NCI-H1930 (cell line): ENCODE measurements at places on chromosomes 7 and 10.

GRCh38 chr10:104299031-104299904, 30.3 kb downstream of the GSTO2 start:
- no peak for DNase-seq

DNA sequence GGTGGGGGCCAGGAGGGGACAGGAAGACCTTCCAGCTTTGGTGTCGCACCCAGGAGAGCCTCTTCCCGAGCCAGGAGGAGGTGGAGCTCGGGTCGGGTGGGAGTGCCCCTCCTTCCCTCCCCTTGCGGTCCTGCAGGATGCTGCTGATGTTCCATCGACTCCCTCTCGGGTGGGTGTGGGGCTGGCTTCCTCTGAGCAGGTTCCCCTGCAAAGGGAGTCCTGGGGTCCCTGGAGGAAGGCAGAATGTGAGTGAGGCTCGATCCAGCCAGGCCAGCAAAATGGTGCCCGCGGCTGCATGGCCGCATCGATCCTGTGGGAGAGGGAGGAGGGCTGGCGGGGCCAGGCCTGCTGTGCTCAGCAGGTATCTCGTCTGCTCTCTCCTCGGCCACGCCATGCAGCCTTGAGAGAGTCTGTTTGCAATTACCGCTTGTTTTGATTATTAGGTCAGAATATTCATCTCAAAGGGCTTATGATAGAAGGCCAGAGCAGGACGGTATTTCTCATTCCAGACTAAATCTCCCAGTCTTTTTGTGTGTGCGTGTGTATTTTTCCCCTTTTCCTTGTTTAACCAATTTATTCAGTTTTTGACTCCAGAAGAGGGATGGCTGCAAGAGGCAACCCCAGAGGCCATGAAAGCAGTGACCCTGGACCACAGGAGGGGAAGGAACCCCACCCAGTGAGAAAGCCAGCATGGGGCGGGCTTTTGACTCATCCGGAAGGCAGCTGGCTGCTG, 137.3 kb upstream of the ZMIZ1 start:
- no peak for DNase-seq

- peak; percentile 56 for DNase-seq
Observed at GRCh38 chr7:143229054-143229790, 7.4 kb downstream of the TAS2R40 start.

DNA sequence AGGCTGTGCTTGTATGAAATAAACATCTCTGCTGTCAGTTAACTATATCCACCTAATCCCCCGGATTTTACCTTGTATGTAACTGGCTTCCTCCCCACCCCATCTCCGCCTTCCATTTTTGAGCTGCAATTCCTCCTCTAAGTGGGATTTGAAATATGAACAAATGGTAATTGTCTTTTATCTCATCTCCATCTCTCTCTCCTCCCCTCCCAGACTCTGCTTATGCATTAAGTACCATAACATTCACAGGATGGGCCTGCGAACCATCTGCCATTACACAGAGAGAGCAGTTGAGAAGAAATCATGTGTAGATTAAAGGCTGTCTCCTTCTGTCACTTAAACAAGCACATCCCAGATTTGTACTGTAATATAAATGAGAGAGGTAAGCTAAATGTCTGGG, 1169.9 kb downstream of the TYW1 start:
- no peak for DNase-seq

DNA sequence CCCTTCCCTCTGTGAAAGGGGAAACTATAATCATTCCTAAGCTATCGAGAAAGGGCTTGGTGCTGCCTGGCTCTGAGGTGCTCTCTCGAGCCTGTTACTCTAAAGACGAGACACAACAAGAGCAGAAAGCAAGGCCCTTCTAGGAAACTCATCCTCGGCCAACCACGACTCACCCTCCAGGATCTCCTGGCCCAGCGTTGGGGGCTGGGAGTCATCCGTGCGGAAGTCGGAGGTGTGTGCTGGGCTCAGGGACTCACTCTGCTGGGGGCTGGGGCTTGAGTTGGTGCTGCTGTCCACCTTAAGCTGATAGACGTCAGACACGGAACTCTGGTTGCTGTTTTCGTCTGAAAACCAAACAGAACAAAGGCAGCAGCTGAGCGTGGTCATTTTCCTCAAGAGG, 17.6 kb upstream of the BAZ1B start:
- no peak for DNase-seq

- no peak for DNase-seq
Observed at GRCh38 chr7:40204581-40204980, 69.8 kb downstream of the SUGCT start.

DNA sequence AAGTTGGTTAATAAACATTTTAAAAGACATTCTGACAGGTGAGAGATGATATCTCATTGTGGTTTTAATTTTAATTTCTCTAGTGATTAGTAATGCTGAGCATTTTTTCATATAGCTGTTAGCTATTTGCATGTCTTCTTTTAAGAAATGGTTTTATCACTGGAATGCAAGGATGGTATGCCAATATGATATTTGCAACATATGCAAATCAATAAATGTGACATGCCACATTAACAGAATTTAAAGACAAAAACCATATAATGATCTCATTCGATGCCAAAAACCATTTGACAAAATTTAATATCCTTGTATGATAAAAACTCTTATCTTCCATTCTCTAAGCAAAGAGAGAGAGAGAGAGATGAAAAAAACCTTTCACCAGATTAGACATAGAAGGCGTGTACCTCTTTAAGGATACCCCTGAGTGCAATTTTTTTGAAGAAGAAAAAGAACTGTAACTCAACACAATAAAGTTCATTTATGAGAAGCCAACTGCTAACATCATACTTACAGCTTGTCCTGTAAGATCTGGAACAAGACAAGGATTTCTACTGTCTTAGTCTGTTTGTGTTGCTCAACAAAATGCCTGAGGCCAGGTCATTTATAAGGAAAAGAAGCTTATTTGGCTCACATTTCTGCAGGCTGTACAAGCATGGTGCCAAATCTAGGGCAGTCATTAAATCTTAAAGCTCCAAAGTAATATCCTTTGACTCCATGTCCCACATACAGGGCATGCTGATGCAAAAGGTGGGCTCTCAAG, 39.7 kb upstream of the ZMYND11 start:
- no peak for DNase-seq

DNA sequence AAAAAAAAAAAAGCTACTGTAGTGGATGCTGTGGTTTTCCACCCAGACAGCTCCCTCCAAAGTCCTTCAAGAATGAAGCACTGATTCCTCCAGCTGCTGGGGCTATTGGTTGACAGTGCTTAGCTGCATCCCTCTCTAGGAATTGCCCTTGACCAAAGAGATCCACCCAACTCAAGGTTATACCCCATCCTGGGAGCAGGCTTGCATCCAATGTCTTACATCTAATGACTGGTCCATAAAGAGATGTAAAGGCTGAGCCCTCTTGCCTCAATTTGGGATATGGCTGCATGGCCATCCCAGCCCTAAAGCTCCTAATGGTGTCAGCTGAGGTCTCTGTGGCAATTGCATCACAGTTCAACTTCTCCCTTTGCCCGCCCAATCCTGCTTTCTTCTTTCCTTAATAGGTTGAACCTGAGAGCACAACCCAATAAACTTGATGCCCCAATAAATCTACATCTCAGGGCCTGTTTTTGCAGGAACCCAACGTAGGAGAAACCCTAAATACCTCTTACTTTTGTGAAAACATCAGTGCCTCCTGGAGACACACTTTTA, 4.4 kb downstream of the GPR37 start:
- no peak for DNase-seq

DNA sequence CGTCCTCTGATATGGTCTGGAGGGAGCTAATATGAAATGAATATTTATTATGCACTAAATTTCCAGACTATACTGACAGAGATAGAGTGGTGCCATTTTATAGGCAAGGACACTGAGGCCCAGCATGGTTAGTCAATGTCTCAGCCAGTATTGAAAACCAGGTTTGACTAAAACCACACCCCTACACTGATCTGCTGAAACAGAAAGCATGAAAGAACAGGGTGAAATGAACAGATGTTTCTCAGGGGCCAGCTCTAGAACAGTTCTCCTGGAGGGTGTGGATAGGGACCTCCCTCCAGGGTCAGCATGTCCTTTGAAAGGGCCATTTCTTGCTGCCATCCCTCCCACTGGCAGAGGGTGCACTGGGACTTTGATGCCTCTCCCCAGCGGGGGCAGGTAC, 700.5 kb downstream of the GRID1 start:
- no peak for DNase-seq

GRCh38 chr7:14321947-14322346, 332.5 kb upstream of the ETV1 start:
- no peak for DNase-seq

DNA sequence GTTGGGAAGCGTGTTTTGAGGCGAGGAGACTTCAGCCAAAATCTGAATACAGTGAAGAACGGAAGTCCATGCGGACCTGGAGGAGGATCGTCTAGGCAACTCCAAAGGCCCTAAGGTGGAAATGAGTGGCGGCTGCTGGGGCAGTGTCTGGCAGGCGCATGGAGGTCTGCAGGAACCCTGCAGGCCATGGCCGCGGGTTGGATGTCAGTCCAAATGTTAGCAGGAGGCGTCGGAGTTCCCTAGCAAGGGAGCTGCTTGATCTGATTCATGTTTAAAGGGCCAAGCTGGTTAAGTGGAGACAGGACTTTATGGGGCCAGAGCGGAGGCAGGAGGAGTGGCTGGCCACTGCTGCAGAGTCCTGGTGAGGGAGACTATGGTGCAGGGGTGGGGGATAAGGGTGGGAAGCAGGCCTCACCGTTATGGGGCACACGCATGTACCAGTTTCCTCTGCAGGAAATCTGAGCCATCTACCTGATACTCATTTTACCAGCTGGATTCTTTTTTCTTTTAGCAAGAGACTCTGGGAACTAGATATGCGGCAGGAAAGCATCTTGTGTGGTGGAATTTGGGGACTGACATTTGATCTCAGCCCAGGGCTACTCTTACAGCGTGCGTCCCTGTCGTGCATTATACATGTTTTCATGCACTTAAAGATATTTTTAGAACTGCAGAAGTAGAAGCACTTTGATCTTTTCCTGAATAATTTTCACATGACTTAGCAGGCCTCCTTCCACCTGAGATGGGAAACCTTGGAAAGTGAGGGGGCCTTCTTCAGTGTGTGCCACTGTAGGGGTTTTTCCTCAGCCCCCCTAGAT, 6.6 kb upstream of the REPIN1 start:
- no peak for DNase-seq

DNA sequence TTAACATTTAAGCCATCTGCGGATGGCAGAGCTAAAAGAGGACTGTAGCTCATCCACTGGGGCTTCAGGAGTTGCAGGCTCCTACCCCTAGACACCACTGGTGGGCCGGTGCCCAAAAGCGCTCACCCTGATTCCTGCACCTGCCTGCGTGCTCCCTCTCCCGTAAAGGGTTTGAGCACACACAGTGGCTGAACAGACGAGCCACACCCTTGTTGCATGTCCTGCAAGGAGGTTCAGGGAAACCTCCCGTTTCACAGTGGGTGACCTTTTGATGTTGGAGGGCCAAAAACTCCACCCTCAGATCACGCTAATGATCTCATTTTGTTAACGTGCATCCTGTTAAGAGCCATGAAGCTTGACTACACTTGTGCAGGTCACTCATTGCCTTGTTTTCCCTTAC, 37.9 kb downstream of the SYPL1 start:
- DNase-seq, result no peak

DNA sequence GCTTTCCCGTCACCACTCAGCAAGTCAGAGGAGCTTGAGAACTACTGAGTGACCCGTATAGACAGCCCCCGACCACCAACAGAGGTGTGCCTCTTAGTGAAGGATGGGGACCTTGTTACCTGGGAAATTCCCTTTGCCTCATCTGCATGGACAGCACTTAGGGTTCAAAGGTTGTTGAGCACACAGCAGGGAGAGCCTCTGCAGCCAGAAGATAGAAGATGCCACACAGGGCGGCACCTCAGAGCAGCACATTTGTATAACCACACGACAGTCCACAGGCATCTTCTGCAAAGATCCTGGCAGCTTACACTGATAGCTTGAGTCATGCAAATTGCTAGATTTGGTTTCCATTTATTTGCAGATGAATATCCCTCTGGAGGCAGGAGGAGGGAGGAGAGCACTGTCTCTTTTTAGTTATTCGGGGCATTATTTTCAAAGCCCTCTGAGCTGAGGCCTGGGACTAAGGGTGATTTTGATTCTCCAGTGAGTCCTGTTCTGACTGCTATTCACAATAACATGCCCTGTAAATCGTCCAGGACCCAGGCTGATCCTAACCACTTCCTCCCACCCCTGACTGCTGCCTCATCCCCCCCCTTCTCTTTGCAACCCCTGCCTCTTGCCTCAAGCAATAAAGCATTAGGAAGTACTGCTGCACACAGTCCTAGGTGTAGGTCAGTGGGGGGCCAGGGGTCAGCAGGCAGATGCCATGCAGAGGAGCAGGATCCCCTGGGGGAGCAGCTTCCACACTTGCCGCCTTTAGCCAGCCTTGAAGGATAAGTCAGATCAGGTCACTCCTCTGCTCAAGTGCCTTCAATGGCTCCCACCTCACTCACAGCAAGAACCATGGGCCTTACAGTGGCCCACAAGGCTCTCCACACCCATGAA, 24.6 kb upstream of the INMT start:
- no peak for DNase-seq

GRCh38 chr7:2080060-2080387, 152.7 kb downstream of the MAD1L1 start:
- no peak for DNase-seq

- no peak for DNase-seq
Observed at GRCh38 chr10:131453721-131454634, 142.5 kb upstream of the TCERG1L start.

DNA sequence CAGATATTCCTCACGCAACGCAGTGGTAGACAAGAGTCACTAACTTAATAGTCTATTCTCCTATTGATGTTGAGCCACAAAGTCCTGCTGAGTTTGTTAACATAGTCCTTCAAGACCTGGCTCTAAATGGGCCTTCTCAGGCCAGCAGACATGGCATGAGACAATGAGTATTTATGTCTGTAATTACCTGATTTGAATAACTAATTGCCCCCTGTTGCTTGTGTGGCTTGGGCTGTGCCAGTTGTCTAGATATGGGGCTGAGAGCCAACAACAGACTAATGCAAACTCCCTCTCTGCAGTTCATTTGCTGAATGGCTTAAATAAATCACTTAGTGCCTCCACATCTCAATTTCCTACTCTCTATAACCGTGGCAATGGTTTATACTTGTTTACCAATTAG, 65.5 kb upstream of the VWC2 start:
- no peak for DNase-seq

- no peak for DNase-seq
Observed at GRCh38 chr7:2906197-2906931, 62.3 kb upstream of the GNA12 start.

GRCh38 chr7:158582089-158582456, 5.5 kb downstream of the PTPRN2 start:
- no peak for DNase-seq

GRCh38 chr7:49771427-49772176, 1.8 kb upstream of the VWC2 start:
- DNase-seq, result no peak

- DNase-seq, result peak; percentile 3
Observed at GRCh38 chr10:110311357-110311949, 6.7 kb upstream of the SMNDC1 start.

GRCh38 chr7:112799448-112800120, 9.4 kb upstream of the TMEM168 start:
- no peak for DNase-seq

DNA sequence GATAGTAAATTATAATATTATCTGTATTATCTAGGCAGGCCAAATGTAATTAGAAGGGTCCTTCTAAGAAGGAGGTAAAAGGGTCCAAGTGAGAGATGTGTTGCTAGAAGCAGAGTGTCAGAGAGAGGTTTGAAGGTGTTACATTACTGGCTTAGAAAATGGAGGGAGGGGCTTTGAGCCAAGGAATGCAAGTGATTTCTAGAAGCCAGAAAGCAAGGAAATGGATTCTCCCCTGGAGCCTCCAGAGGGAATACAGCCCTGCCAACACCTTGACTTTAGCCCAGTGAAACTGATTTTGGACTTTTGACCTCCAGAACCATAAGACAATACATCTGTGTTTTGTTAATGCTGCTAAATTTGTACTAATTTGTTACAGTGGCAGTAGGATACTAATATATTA, 97.9 kb upstream of the IL6 start:
- DNase-seq, result no peak
